Panc1 (cell line): ENCODE measurements at places on chromosomes 11 and 22.
A peak's percentile ranks its signal among the peaks of the same experiment; 100 is the strongest.

DNA sequence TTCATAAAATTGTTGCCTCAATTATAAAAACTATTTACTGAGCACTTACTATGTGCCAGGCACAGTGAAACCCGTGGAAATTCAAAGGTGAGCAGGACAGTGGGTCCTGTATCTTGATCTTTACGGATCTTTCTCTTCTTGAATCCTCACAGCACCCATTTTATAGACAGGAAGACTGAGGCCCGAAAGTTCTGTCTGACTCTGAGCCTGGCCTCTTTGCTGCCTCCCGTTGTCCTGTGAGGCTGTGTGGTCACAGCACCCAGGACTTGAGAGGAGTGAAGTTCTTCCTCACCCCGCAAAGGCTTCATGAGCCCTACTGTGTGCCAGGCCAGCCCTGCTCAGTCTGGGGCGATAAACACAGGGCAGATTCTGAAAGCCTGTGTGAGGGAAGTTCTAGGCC lies 13.4 kb upstream of the MN1 start:
- DNase-seq, result no peak

DNA sequence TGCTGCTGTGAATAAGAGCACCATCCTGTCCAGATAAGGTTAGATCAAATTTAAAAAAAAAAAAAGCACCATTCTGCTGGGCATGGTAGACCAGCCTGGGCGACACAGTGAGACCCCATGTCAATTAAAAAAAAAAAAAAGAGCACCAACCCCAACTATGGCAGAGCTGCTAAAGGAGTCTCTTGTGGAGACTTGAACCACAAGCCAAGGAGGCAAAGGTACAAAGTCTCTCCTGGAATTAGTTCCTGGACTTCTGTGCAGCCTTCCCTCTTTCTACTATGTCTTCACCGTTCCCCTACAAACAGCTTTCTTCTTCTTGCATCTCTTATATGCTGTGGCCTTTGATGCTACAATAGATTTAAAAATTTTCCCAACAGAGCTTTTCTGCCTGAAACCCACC lies 1.3 kb downstream of the PIK3C2A start:
- DNase-seq, result no peak

DNA sequence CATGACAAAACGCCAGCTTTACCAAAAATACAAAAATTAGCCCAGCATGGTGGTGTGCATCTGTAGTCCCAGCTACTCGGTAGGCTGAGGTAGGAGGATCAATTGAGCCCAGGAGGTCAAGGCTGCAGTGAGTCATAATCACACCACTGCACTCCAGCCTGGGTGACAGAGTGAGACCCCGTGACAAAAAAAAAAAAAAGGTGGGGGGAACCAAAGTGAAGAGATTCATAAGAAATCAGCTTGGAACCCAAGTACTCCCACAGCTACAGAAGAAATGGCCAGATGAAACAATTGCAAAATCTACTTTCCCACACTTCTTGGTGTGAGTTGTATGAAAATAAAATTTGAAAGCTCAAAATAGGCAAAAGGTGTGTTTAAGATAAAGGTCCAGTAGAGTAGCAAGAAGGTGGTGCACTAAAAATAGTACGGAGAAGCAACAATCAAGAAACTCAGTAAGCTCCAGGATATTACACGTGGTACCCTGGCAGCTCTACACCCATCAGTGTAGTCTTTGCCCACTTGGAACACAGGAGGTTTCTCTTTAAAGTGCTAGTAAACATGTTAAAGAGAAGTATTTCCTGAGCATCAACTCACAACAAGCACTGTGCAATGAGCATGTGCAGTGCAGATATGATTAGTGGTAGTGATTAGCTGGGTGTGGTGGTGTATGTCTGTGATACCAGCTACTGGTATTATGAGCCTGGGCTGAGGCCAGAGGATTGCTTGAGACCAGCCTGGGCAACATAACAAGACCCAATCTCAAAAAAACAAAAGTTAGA lies 5.3 kb downstream of the HARBI1 start:
- DNase-seq, result no peak

GRCh38 chr11:95514416-95515110 lies 275.0 kb downstream of the FAM76B start:
- no peak for DNase-seq

DNA sequence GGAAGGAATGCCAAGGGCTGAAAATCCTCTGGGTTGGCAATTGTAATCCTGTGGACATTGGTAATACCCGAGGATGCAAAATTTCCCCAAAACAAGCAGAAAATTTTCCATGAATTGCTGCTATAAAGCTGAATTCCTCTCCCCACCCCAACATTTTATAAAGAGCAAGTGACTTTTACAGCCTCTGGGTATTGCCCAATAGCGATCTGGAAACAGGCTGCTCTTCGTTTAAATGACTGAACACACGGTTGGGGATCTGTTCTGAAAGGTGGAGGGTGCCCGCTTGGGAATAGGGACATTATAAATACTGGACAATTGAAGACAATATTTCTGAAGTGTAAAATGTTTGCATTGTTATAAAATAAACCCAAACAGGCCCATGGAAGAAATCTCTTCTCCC lies 20.6 kb downstream of the EHF start:
- DNase-seq, result no peak

DNA sequence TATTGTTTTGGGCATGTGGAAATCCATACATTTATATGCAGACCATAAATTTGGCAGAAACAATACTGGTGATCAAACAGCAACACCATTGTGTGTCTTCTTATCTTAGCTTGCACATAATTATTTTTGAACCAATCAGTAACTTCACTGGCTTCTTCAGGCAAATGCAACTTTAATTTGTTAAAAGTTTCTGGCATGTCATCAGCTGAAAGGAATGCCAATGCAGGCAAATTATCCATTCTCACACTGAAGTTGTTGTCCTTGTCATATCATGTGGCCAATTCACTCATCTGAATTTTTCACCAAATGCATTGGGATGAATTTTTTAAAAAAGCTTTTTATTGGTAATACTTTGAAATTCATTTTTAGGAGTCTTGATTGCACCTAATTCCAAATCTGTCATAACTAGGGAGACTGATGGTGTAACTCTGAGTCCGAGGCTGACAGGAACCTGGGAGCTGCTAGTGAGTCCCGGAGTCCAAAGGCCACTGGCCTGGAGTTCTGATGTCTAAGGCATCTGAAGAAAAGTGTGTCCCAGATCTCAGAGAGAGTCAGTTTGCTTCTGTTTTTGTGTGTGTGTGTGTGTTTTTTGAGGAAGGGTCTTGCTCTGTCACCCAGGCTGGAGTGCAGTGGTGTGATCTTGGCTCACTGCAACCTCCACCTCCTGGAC lies 17.4 kb upstream of the OR10V1 start:
- DNase-seq, result no peak

DNA sequence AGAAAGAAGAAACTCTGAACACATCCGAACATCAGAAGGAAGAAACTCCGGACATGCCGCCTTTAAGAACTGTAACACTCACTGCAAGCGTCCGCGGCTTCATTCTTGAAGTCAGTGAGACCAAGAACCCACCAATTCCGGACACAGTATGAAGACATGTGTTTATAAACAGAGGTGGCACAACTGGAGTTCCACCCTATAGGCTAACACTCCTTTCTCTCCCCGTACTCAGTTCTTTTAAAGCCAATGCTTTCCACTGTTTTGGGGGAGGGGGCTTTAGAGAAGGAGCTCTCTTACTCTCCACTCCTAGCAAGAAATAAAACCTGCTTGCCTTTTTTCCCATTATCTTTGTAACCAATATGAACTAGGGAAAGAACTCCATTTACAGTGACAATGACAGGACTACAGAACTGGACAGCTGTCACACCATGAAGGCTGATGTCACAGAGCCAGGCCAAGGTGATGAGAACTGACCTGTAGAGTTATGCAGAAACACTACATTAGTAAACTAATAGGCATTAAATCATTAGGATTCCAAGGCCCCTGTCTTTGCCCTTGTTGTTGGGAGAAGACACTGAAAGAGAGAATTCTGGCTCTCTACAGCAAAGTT lies 733 bp downstream of the TRIM5 start:
- no peak for DNase-seq

DNA sequence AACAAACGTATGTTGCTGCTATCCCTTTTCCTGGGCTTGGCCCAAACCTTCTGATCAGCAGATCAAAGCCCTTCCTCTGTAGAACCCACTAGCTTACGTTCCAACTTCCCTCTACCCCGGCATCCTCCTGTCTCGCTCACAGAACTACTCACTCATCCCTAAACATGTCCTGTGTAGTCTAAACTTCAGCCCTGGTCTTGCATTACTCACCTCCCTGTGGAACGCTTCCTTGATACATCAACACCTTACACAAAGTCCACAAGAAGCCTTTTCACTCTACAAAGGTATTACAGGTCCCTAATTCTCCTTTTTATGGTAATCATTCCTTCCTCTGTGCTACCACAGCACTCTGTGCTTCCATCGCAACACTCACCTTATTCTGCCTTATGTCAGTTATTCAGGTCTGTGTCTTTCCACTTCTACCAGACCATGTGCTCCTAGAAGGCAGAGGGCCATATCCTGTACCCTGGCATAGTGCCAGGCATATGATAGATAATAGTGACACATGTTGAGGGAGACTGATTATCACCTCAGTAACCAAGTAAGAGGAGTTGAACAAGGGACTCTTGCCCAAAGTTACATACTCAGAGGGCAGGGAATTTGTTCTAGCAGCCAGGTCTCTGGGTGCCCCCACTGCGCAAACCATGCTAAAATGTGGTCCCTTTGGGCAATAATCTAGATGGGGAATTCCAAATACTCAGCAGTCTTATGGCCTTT lies 41.6 kb downstream of the USP35 start:
- no peak for DNase-seq

DNA sequence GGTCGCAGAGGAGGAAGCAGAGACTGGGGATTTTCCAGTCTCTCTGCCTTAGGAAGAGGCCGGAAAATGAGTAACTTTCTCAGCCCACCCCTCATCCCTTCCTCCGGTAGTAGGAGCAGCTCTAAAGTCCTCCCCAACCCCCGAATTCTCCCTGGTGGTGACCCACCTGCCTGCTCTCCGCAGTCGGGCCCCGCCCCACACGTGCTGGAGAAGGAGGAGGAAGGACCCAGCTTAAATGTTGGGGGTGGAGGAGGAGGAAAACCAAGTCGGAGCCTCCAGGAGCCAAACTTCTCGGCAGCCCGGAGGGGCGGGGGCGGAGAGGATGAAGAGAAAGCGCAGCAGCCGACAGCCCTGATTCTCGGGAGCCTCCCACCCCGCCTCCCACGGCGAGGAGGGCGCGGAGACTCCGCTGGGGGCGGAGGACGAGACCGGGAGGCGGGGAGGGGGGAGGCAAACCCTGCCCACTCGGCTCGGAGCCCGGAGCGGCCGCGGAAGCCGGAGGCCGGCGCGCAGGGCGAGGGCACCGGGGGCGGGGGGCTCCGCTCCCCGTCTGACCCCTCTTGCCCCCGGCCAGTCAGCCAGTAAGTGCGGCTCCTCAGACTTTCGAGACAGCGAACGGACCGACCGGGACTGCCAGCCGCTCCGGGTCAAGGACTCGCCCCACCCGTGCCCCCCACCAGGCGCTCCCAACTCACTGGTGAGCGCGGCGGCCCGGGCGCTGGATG lies at the start of gene TPBGL:
TPBGL (plus strand) TSS at position 464 of the 725 bp plus-strand sequence. CDS start 276 bp downstream, outside the sequence.
- no peak for DNase-seq

- DNase-seq, result peak; percentile 45
Observed at GRCh38 chr11:128859563-128860441, 7.3 kb downstream of the KCNJ1 start.

- no peak for DNase-seq
Observed at GRCh38 chr11:39021539-39021938, 2423.5 kb upstream of the RAG2 start.

- no peak for DNase-seq
Observed at GRCh38 chr11:45092901-45093760, 53.3 kb upstream of the PRDM11 start.

DNA sequence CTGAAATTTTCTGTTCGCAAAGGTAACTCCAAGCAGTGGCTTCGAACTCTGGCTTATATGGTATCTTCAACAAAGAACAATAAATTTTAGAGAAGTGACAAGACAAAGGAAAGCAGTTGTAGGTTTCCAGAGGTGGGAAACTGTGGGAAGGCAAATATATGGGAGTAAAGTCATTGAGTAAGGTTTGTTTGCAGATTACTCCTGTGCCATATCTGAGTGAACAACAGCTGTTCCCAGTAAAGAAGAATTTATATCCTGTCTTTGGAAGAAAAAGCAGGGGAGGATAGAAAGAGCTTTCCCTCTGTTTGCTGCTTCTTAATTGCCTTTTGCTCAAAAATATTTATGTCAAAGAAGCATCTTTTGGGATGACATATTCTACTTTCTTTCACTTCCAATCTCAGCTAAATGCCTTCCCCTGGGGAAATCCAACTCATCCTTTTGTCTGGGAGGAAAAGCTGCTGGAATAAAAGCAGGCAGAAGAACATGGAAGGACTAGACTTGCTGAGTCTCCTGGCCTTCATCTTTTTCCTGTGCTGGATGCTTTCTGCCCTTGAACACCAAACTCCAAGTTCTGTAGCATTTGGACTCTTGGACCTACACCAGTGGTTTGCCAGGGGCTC lies 10.4 kb upstream of the RCN1 start:
- no peak for DNase-seq

GRCh38 chr11:60899046-60899936 lies 7.1 kb downstream of the PRPF19 start:
- DNase-seq, result peak; percentile 64

DNA sequence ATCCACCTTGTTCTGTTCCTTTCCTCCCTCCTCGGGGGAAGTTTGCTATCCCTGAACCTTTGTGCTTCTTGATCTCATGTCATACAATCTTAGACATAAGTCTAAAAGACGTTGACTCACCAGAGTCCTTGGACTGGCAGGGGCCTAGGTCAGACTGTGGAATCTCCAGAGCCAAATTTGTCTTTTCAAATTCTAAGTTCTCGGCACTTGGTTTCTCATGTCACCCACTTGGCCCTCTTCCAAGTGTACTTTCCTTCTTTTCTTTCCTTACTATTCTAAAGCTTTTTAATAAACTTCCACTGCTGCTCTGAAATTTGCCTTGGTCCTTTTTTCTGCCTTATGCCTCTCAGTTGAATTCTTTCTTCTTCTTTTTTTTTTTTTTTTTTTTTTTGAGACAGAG lies 30.1 kb upstream of the SMPD1 start:
- DNase-seq, result no peak

- DNase-seq, result no peak
Observed at GRCh38 chr11:110235966-110236365, 60.4 kb downstream of the RDX start.
